NCI-H2107 (cell line): ENCODE measurements at places on chromosomes 1 and 21.

DNA sequence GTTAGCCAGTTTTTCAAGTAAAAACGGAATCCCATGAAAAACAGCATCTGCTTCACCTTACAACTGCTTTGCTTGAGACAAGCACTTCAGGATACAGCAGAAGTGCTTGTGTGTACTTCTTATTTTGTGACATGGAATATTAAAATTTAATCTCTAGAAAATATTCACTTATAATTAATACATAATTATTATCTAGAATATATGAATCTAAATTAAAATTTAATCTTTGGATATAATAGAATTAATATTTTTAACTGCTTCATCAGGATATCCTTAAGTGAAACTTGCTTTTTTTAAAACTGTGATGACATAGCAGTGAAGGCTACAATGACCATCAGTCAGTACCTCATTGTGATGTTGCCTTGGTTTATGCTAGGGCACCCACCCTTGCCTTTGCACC lies 148.4 kb upstream of the C1orf105 start:
- no peak for DNase-seq

DNA sequence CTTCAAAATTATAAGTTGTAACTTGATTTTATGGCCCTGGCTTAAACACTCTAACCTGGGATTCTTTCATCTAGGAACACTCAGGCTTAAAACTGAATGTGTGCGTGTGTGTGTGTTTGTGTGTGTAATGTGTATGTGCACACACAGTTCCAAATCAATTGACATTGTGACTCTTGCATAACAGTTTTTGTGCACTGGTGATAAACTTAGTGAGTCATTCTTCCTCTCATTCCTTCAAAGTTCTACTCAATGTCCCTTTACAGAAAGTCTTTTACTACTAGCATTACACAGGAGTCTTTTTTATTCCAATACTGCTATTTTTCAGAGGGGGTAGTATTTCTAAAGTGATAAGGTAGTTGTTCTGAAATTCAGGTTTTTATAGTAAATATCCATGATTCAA lies 943.6 kb downstream of the KCNT2 start:
- DNase-seq: no peak

- no peak for DNase-seq
Observed at GRCh38 chr1:244302876-244303609, 148.7 kb downstream of the ADSS2 start.

DNA sequence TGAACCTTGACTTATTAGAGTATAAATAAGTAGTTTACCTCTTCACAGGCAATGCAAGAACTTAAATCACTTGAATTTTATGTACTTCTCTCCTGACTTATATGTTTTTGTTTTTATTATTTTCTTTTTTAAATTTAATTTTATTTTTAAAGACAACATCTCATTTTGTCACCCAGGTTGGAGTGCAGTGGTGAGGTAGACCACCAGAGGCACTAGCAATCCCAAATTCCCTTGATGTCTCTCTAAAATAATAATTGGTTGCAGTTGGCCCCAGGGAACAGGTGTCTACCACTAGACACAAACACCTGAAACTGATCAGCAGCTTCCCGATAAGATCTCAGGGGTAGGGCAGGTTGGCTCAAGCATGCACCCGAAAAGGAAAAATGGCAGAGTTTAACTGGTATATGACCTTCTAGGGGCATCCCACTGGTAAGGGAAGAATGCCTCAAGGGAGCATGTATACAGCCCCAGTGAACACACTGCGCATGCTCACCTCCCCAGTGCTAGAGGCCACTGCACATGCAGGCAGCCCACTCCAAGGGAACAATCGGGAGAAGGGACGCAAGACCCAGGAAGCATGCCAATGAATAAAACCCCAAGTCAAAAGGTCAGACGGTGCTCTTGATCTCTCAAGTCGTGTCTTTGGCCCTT lies 14.6 kb downstream of the EXOC8 start:
- no peak for DNase-seq

- no peak for DNase-seq
Observed at GRCh38 chr1:75908717-75909152, 23.5 kb downstream of the ASB17 start.

DNA sequence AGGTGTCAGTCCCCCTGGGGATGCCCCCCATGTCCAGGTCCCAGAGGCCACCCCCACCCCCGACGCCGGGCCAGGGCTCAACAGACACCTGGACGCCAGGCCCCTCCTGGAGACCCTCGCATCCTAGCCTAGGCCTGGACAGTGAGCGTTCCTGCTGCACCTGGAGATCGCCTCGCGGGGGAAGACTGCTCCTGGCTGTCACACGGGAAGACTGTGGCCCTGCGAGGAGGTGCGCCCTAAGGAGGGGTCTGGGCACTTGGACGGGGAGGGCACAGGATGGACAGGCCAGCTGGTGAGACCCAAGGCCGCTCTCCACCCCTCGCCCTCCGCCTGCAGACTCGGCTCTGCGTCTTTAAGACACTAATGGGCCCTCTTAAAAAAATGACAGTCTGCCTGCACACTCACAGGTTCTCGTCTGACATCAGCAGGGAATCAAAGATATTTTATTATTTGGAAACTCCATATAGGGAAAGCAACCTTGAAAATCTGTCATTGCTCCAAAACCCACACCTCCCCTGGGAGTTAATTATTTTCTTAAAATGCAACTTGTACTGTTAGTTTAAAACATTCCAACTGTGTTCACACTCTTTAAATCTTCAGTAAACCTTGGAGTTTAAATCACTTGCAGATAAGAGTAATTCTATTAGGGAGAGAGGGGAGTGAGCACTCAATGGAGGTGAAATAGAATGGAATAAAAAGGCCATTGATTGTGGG lies 45.6 kb upstream of the ACTRT2 start:
- no peak for DNase-seq

GRCh38 chr1:153592748-153593147 lies 20.2 kb downstream of the S100A16 start:
- DNase-seq: no peak

DNA sequence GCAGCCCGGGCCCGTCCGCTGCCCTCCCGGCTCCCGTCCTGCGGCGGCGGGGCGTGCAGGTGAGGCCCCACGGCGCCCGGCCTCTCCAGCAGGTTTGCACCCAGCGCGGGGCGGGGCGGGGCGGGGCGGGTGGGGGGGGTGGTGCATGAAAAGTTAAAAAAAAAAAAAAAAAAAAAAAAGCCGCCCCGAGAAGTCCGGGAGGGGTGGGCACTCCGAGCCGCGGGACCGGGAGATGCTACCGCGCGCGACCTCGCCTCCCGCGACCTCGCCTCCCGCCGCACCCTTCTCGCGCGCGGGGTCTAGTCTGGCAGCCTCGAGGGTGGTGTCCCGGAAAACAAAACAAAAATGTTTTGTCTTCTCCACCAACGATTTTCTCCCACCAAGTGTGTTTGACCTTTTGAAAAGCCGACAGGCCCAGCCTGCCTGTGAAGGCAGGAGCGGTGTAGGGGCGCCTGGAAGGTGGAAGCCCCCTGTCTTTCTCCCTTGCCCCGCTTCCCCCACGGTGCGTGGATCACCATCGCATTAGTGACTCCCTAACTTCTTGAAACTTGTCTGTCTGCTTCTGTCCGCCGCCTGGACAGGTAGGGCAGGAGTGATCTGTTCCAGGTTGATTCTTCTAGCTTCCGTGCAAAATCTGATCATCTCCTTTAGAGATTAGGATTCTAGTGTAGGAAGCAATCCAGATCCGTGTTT lies 569 bp downstream of the RCAN3 start:
- no peak for DNase-seq
